ENCODE measurements at places on chromosomes 16 and 17. TPM values are rescaled to one million over a fixed set of nuclear protein-coding genes. Genes with fewer than 3 reads are reported as not detected.

ARL16 gene
- total RNA-seq: 22.2 TPM

SLC22A31 gene
- 0.75 TPM for total RNA-seq

ZP2 gene
- total RNA-seq: not detected

IGF2BP1 gene
- not detected for total RNA-seq

SOCS3 gene
- total RNA-seq: 56.8 TPM

MYCBPAP gene
- total RNA-seq: 0.16 TPM

GRCh38 chr16:86090461-86091170 is 191.7 kb downstream of the IRF8 start:
- DNase-seq: no peak

DNA sequence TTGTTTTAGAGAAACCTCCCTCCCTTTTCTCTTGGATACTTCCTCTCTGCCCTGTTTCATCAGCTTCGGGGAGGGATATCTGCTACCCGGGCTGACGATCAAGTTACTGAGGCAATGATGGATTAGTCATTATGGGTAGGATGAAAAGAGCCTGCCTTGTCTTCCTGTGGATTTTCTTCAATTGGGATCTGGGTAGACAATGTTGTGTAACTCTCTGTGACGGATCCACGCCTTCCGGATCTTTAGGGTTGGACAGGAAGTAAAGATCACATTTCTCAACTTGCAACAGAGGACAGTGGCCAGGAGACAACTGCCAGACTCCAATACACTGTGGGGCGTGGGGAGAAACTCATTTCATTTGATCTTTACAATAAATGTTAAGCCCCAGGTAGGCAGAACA is 11.3 kb upstream of the CHST6 start:
- DNase-seq: peak; percentile 90

GRCh38 chr17:58264407-58265103 is 16.2 kb downstream of the MPO start:
- peak; percentile 23 for DNase-seq

DNA sequence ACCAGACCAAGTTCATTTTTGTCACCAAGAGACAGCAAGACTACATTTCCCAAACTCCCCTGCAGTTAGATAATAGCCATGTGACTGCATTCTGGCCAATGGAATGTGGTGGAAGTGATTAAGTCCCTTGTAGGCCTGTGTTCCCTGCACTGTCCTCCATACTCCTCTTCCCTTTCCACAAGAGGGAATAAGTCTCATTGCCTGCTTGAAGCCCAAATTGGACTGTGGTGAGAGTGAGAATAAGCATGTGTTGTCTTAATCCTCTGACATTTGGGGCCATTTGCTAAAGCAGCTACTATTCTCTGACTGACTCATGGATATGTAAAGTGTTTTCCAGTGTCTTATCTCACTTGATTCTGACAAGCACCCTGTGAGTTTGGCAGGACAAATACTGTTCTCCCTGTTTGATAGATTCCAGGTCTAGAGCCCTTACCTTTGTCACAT is 20.7 kb downstream of the PIK3R6 start:
- no peak for DNase-seq

DNA sequence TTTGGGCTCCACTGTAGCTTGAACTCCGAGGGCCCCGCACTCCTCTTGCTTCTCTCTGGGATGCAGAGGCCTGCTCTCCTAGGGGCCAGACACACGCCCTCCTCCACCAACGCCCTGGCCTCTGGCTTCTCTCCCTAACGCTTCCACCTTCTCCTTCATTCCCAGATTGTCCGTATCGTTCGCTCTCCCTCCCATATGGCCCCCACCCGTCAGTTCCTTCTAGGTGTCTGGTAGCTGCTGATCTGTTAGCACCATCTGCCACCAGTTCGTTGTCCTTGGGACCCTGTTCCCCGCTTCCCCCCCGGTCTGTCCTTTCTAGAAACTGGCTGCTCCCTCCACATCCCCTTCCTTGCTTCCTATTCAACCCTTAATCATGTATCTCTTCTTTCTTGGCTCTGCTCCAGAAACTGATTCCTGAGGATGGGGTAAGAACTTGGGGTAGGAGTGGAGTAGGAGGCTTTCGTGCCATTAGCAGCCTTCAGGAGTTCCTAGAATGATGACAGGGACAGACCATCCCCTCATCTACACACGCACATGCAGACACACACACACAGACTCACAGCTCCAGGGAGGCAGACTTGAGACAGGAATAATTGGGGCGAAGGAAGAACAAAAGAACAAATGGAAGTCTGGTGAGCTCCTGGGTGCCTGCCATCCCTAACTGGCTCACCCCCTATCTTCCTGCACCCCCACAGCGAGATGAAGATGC is 4.3 kb downstream of the ATP1B2 start:
- no peak for DNase-seq

DNA sequence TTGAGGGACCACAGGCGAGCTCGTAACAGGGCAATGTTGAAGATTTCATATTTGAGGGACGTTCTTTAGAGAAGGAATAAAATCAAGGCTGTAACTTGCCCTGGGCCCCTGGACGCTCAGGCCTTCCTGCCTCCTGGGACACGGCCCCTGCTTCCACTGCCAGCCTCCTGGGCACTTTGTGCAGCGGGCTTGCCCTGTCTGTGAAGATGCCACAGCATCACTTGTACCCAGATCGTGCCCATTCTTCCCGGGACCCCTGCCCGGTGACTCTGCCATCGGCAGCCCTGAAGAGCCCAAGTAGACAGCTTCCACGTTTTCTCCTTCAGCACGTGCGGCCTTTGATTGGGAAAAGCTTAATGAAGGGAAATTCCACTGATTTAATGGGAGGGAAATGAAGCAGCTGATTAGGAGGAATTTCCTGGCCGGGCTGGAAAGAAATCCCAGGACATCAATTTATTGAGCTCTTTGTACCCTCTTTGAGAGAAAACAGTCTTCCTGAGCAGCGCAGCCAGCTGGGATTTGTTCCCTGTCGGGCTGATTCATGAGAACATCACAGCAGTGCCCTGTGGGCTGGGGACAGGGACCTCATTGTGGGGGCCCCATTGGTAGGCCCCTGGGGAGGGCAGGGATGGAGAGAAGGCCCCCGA is 71.5 kb downstream of the CRISPLD2 start:
- no peak for DNase-seq

- DNase-seq: no peak
These were observed 8.5 kb upstream of the SLC39A11 start for GRCh38 chr17:73101031-73101430.

DNA sequence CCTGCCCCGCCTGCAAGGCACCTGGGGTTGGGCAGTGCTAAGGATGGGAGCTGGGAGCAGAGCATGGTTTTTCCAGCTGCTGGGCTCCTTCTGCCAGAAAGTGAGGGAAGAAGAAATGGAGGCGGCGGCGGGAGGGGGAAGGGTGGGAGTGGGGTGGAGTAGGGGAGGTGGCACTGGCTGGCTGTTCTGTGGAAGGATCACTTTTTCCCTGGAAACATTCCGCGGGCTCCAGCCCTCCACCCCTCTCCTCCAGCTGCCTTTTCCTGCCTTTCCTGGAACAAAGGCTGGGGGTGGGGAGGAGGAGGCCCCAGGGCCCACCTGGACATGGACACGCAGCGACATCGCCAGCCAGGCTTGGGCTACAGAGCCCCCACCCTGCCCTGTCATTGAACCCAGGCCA is 41.1 kb downstream of the CFAP20 start:
- DNase-seq: no peak

DNA sequence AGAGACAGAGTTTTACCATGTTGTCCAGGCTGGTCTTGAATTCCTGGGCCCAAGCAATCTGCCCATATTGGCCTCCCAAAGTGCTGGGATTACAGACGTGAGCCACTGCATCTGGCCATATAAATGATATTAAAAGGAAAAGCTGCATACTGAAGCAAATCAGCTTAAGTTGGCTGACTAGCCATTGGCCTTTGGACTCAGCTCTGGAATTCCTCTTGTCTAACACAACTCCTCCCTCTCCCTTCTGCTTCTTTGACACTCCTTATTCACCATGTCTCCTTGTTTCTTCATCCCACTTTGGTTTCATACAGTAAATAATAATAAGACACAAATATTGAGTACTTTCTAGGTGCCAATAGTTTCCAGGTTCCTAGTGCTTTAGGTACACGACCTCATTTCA is 7.5 kb downstream of the KRT12 start:
- no peak for DNase-seq

DNA sequence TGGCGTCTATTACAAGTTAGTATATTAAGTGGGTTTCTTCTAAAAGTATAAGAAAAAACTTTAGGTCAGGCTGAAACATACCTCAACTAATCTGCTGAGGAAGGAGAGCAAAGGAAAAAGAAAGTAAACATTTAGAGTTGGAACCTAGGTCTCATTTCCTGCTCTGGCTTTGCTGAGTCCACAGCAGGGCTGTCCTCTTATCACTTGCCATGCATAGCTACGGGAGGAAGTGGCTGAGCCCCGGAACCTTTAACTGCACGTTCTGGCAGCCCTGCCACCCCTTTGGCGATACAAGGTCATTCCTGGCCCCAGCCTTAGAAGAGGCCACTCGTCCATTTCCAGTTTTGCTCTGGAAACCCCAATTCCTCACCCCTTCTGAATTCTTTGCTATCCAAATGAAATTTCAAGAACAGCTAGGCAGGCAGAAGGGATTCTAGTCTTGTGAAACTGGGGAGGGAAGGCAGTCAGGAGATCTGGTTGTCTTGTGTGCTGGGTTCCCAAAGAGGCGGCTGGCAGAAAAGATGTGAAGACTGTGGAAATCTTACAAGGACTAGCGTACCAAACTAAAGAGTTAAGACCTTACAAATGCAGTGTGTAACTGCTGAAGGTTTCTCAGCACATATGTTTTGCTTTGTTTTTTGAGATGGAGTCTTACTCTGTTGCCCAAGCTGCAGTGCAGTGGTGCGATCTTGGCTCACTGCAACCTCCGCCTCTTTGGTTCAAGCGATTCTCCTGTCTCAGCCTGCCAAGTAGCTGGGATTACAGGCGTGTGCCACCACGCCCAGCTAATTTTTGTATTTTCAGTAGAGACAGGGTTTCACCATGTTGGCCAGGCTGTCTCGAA is 19.1 kb downstream of the WIPI1 start:
- DNase-seq: no peak

- no peak for DNase-seq
These were observed 55.6 kb downstream of the IKZF3 start for GRCh38 chr17:39808409-39808997.

DNA sequence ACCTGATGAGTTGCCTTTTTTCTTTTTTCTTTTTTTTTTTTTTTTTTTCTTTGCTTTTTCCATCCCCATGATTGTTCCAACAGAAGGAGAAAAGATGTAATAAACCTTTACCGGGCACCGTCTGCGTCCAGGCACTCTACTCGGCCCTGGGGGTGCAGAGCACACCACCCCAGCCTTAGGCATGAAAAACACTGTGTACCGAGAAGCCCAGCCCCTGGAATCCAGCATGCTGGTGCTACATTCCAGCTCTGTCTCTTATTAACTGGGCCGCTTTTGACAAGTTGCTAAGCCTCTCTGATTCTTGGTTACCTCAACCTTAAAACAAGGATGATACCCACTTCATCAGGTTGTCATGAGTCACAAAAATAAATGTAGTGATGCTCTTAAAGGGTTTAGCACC is 64.1 kb upstream of the HSBP1 start:
- DNase-seq: no peak

DNA sequence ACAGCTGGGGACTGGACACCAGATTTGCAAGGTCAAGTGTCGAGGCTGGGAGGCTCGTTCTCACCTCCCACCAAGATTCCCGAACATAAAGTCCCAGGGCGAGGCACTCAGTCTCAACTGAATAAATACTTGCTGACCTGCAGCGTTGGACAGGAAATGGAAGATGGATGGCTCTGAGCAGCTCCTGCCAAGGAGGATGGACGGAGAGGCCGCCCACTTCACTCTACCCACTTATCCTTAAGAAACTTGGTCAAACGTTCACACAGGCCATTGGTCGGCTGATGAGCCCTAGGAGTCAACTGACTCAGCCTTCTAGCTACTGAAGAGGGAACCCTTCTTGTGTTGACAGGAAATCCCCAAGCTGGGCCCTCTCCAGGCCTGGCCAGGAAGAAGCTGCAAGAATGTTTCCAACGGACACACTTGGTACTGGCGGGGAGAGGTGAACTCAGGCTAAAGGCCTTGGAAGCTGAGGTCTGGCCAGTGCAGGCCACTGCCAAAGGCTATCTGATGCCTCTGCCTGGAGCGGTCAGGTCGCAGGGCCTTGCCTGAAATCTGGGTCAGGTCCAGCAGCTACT is 50.0 kb downstream of the VAC14 start:
- DNase-seq: peak; percentile 91

DNA sequence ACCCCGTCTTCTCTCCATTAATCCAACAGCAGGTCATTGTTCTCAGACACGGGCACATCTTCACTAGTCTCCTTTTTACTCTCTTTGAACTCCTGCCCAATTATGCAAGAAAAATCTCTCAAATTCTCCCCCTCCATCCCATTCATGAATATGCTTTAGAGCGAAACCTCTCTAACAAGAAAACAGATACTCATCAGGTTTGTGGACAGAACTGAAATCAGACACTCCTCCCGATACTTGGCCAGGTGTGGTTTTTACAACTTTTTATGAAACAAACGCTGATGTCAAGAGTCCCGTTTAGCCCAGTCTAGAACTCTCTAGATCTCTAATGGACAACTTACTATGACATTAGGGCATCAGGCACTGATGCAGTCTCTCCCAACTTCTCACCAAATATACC is 40.9 kb downstream of the PIK3R5 start:
- DNase-seq: no peak

DNA sequence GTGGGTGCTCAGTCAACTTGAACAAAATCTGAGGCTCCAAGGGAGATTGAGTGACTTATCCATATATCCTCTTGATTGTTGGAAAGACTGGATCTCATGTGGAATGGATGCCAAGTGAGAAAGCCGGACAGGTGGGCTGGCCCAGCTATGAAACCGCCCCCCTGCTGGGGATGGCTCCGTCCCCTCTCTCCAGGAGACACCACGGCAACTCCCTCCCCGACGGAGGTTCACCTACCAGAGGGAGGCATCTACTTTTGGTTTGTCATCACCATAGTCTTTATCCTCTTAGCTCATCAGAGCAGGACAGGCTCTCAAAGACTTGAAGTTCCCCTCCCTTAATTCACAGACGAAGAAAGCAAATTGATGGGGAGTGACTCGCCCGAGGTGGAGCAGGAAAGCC is 1.8 kb upstream of the ALG1 start:
- DNase-seq: no peak
